ENCODE measurements at places on chromosomes 5 and 9.

- no peak for DNase-seq
Observed at GRCh38 chr9:92242260-92243136, 51.0 kb downstream of the IARS1 start.

GRCh38 chr9:23682352-23682751, 143.7 kb downstream of the ELAVL2 start:
- no peak for DNase-seq

- no peak for DNase-seq
Observed at GRCh38 chr9:81650586-81651515, 38.5 kb downstream of the TLE1 start.

- no peak for DNase-seq
Observed at GRCh38 chr9:22208846-22209585, 199.9 kb upstream of the CDKN2B start.

DNA sequence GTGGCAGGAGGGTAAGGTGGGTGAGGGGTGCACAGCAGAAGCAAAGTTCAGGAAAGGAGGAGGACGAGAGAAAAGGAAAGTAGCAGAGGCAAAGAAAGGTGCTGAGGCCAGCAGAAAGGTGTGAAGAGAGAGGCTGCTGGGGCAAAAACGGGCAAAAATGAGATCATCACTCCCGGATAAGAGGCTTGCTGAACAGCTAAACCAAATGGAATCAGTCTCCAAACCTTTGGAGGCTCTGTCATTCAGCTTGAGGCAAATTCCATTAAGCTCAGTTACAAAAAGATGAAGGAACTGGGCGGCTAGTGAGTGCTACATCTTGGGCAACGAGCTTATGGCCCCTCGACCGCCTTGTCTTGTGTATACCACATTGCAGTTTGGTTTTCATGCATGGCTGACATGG, 136.4 kb downstream of the FSTL4 start:
- no peak for DNase-seq

- no peak for DNase-seq
Observed at GRCh38 chr5:170469414-170469813, 34.4 kb upstream of the KCNIP1 start.

DNA sequence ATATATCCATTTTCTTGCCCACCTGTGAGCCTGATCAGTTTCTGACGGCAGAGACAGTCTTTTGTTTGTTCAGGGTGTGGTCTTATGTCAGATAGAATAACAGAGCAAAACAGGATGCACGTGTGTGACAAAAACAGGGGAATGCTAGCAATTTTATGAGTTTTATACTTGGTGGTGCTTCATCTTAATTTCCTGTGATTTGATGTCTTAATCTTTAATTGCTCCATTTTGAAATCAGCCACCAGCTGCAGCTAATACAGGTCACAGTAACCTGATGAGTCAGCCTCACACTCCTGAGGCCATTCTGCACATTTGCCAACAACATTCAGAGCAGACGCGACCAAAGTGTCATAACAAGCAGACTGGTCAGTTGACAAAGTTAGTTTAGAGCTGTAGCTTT, 42.3 kb upstream of the JMY start:
- no peak for DNase-seq

- no peak for DNase-seq
Observed at GRCh38 chr5:143396353-143396940, 7.0 kb downstream of the NR3C1 start.

DNA sequence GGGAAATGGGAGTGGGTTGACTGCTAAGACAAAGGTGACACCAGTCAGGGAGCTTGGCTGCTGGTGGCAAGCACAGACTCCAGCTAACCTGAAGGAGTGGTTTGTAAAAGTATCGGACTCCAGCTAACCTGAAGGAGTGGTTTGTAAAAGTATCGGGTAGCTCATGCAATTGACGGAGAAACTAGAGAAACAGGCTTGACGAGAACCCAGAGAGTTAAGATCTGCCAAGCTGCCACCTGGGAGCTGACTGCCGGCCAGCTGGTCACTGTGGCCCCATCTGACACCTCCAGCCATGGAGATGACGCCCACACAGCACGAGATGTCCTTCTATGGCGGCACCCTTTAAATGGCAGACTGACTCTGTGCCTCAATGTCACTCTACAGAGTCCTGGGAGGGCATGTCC, 28.3 kb upstream of the CRB2 start:
- no peak for DNase-seq

DNA sequence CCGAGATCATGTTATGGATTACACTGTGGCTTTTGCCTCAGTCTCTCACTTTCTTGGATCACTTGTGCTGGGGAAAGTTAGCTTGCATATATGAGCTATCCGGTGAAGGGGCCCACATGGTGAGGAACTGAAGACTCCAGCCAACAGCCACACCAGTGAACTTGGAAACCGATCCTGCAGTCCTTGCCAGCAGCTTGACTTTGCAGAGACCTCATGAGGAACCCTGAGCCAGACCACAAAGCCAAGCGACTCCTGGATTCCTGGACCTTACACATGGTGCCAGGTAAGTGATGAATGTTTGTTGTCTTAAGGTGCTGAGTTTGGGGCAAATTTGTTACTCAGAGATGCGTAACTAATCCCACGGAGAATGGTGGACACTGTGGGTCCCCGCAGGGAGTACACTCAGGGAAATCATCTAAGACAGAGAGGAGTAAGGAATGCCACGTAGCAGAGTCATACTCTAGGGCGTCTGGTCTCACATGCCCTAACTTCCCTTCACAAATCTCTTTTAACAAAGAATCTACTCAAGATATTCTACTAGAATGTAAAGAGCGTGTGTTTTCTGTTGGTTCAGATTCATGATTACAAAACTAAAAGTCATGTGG, 76.5 kb upstream of the PJA2 start:
- DNase-seq, result no peak

GRCh38 chr9:101486693-101487442, 46.8 kb upstream of the RNF20 start:
- no peak for DNase-seq

- DNase-seq, result peak; percentile 19
Observed at GRCh38 chr5:56346741-56347535, 113.8 kb upstream of the ANKRD55 start.

GRCh38 chr5:65825408-65826328, 100.7 kb upstream of the ERBIN start:
- DNase-seq, result peak; percentile 94

DNA sequence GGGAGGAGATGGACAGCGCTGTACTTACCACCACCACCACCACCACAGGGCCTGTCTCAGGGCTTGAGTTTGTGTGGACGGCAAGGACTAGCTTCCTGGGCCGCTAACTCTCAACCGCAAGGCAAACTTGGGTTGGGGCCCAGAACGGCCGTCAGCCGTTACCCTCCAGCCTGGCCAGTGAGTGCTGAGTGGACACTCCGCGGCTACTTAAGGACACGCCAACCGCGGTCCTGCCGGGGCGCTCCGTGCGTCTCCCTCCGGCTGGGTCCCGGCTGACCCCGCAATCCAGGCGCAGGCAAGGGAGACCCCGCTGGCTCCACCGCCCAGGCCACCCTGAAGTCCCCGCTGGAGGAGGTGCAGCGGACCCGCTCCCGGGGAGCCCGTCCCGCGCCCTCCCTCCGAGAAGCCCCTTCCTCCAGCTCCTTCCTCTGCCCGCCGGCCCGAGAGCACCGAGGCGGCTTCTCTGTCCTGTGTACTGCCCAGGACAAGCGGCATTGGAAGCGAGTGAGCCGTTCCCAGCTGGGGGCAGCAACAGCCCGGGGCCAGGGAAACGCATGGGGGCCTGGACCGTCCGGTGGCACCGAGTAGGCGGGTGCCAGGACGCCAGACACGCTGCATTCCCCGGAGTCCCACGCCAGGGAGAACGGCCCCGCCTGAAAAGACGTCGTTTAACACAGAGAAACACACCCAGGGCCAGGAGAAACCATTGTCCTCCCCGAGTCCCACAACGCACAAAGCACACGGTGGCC, 46.6 kb downstream of the HABP4 start:
- no peak for DNase-seq

DNA sequence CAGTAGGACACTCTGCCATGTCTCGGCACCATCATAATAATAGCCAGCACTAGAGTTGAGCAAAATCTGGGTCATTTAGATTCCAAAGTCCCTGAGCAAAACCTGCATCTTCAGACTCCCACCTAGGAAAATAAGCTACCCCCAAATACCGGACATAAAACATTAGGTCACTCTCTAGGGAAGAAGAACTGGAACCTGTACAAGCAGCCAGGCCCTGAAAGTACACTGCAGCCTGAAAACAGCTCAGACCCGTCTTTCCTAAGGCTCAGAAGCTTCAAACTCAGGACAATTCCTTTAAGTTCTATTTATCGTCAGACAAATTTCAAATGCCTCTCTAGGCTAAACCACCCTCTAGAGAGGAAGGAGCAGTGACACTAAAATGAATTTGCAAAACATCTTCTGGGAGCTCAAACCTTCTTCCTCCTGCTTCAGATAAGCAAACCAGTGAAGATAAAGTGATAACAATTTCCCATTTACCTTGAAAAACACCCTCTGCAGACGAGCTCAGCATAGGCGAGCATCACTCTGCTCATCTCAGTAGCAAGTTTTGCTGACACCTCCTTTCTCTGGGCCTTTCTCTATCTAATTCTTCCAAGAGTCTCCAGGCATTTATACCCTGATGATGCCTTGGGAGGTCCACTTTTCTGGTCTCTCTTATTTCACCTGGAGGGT, 34.0 kb downstream of the ADAM19 start:
- no peak for DNase-seq

GRCh38 chr9:116432051-116432450, 255.1 kb upstream of the TRIM32 start:
- no peak for DNase-seq

- DNase-seq, result no peak
Observed at GRCh38 chr5:127571314-127572131, 54.1 kb downstream of the PRRC1 start.

DNA sequence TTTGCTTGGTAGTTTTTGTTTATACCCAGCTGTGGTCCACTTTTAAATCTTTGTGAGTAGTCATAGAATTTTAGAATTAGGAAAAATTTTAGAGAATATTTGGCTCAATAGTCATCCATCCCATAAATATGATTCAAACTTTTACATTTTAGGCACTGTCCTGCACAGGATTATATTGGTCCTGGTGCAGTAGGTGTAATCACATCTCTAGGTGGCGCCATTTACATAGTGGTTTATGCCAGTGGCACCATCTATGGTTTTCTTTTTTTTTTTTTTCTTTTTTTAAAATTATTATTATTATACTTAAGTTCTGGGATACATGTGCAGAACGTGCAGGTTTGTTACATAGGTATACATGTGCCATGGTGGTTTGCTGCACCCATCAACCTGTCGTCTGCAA, 260.7 kb upstream of the KCNN2 start:
- DNase-seq, result no peak

- no peak for DNase-seq
Observed at GRCh38 chr5:102790748-102791147, 35.6 kb downstream of the PAM start.

DNA sequence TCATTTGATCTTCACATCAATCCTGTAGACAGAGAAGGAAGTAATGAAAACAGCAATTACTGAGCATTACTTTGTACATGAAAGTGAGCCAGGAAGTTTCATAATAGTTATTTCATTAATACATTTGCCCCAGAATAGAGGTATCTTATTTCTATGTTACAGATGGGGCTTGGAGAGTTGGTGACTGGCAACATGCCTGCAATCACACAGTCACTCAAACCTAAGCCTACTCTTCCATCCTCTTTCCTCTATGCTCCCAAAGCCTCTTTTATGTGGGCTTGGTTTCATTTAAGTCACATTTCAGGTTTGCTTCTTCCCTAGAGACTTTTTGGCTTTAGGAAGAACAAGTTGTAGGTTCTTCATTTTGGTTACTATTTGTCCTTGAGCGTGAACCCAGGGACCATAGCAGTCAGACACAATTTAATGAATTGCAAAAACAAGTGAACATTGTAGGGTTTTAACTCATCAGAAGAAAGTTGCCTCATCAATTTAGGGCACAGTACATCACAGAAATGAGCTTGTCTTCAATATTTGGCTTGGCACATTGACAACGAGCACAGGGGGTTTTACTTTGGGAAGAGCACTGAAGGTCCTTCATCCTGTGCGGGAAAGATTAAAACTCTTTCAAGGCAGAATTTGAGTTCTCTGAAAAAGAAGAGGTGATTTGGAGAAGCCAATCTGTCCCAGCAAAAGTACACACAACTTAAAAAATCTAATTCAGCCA, 381.1 kb downstream of the TMEM38B start:
- DNase-seq, result no peak

GRCh38 chr5:116378007-116378776, 196.4 kb downstream of the SEMA6A start:
- DNase-seq, result no peak

GRCh38 chr9:10661376-10661775, 48.6 kb upstream of the PTPRD start:
- DNase-seq, result no peak

- DNase-seq, result no peak
Observed at GRCh38 chr5:171128136-171128535, 180.9 kb upstream of the TLX3 start.

- DNase-seq, result no peak
Observed at GRCh38 chr5:56814361-56814962, 887 bp upstream of the MAP3K1 start.

- DNase-seq, result no peak
Observed at GRCh38 chr9:38017149-38017884, 51.7 kb downstream of the SHB start.

- peak; percentile 10 for DNase-seq
Observed at GRCh38 chr9:97367729-97368128, 44.2 kb upstream of the TDRD7 start.

GRCh38 chr9:134195558-134195957, 31.2 kb upstream of the RNU6ATAC start:
- peak; percentile 66 for DNase-seq

DNA sequence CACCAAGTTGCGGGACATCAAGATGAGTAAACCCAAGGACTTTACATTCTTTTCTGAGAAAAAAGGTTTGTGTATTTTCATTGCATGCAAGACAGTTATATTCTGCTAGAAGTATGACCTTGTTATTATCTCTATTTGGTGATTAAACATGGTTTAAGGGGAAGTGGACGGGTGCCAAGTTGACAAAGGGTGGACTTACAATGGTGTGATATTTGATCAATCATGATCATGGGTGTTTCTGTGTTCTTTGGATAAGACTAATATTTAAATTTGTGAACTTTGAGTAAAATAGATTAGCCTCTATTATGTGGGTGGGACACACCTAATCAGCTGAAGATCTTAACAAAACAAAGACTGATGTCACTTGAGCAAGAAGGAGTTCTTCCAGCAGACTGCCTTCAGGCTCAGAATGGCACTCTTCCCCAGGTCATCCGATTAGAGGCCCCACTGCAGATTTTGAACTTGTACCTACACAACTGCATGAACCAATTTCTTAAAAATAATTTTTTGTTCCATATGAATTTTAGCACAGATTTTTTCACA, 782.9 kb downstream of the CDH12 start:
- DNase-seq, result no peak

DNA sequence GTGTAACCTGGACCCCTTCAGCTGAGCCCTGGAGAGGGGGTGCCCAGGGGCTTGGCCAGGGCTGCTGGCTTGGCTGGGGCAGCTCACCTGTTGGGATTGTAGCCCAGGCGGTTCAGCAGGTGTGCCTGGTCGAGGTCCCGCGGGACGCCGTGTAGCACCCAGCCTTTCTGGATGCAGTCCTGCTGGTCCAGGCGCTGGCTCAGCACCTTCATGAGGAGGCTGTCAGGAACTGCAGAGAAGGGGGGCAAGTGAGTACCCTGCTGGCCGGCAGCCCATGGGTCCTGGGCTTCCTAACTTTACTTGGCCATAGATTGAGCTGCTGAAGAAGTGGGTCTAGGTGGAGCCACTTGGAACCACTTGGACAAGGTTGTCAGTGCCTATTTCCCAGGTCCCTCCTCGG, 85.5 kb downstream of the AK8 start:
- DNase-seq, result no peak

Measured in SIG-M5 (cell line).